ENCODE measurements at places on chromosomes 11 and 22.
A peak's percentile ranks its signal among the peaks of the same experiment; 100 is the strongest.

GRCh38 chr11:1118755-1119603 is 38.8 kb upstream of the MUC5AC start:
- no peak for DNase-seq

DNA sequence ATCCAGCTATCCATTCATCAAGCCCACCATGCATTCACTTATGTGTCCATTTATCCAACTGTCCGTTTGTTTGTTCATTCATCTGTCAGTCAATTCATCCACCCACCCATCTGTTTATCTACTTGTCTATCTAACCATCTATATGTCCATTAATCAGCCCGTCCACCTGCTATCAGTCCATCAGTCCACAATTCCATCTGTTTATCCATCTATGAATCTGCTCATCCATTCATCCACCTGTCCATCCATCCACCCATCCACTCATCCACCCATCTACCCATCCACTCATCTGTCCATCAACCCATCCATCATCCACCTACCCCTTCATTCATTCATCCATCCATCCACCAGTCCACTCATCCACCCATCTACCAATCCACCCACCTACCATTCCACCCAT is 970 bp upstream of the SPI1 start:
- DNase-seq: no peak

- no peak for DNase-seq
These were observed 1037.0 kb downstream of the DLG2 start for GRCh38 chr11:84590106-84590505.

GRCh38 chr11:62921573-62922188 is 518 bp upstream of the CHRM1 start:
- peak; percentile 28 for DNase-seq

- DNase-seq: no peak
These were observed 682.1 kb downstream of the KCNA4 start for GRCh38 chr11:29334776-29335130.

DNA sequence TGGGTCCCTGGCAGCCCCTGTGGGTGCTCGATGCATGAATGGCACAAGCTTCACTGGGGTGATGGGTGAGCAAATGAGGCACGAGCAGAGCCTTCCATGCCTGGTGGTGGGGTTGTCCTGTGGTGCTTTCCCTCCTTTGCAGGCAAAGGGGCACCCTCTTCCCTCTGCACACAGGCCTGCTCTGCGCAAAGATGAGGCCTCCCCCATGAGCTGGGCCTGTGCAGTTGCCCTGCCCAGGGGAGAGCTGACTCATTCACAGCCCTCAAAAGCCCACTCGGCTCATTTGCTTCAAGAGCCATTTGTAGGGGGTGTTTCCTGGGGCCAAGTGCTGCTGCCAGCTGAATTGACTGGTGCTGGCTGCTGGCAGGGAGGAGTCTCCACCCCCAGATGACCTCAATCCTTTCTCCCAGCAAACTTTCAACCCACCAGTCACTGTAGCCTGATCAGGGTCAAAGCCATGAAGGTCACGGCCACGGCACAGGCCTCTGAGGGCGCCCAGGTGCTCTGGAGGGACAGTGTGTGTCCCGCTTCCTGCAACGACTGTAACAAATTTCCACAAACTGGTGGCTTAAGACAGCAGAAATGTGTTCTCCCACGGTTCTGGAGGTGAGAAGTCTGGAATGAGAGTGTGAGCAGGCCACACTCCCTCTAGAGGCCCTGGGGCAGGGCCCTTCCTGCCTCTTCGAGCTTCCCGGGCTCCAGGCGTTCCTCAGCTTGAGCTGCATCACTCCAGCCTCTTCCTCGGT is 48.8 kb upstream of the ANO1 start:
- peak; percentile 39 for DNase-seq

GRCh38 chr11:26905368-26905767 is 88.5 kb upstream of the FIBIN start:
- DNase-seq: no peak

GRCh38 chr11:67612751-67613150 is 6.0 kb downstream of the NDUFV1 start:
- no peak for DNase-seq

DNA sequence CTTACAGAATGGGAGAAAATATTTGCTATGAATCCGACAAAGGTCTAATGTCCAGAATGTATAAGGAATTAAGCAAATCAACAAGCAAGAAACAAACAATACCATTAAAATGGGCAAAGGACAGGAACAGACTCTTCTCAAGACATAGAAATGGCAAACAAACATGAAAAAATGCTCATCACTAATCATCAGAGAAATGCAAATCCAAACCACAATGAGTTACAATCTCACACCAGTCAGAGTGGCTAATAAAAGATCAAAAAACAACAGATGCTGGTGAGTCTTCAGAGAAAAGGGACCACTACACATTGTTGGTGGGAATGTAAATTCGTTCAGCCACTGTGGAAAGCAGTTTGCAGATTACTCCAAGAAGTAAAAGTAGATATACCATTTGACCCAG is 382.0 kb upstream of the ANO3 start:
- no peak for DNase-seq

GRCh38 chr11:47257517-47258316 is at the start of gene NR1H3:
TSS of gene NR1H3 (plus strand) at chr11:47257996. CDS start at chr11:47259217, 1,221 bp downstream.
- no peak for DNase-seq

DNA sequence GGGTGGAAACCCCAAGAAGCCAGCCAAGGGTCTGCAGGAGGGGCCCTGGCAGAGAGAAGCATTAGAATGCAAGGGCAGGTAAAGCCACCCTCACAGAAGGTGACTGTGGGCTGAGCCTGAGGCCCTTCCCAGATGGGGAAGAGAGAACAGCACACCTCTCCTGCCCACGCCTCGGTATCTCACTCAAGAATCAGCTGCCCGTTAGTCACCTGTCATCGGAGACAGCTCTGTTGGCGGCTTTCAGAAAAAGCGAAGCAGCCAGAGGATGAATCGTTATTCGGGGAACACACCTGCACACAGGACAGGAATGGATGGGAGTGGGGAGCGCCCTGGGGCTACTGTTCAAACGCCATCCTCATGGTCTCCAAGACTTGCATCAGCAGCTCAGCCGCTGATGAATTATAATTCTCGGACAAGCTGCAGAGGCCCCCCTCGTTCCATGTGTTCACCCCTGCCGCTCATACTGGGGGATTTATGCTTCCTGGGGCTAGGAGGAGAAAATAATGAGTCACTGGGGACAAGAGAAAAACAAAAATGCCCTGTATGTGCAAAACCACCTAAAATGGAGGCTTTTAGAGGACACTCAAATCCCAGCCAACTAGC is 21.6 kb upstream of the TMA7B start:
- no peak for DNase-seq

- no peak for DNase-seq
These were observed 93.8 kb downstream of the BCR start for GRCh38 chr22:23274146-23274526.

DNA sequence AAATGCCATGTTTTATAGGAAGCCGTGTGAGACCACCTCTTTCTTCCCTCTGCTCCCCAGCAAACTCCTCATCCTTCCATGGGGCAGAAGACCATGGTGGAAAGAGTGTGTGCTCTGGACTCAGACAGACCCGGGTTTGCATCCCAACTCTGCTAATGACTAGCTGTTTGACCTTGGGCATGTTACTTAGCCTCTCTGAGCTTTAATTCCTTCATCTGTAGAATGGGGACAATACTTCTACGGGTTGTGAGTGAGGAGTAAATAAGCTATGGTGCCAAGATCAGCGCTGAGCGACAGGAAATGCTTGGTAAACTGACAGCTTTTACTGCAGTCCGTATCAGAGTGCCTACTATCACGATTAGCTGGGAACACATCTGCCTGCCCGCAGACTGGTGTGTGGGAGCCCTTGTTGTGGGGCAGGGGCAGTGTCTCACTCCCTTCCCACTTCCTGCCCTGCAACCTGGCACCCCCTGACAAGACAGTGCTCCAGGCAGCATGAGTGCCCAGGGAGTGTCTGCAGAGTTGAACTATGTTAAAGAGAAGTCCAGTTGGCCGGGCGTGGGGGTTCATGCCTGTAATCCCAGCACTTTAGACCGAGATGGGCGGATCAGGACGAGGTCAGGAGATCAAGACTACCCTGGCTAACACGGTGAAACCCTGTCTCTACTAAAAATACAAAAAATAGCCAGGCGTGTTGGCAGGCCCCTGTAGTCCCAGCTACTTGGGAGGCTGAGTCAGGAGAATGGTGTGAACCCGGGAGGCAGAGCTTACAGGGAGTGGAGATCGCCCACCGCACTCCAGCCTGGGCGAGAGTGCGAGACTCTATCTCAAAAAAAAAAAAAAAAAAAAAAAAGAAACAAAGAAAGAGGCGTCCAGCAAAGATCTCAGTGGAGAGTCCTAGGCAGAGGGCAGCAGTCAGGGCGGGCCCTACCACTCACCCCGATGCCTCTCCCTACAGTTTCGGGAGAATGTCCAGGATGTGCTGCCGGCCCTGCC is 2.2 kb downstream of the SEC14L2 start:
- no peak for DNase-seq

- no peak for DNase-seq
These were observed 624.5 kb downstream of the OPCML start for GRCh38 chr11:132907651-132908413.

GRCh38 chr22:39522567-39523300 is 2.4 kb downstream of the ATF4 start:
- peak; percentile 64 for DNase-seq

- no peak for DNase-seq
These were observed 352.5 kb upstream of the CCDC179 start for GRCh38 chr11:23212807-23213206.

- DNase-seq: no peak
These were observed 118.3 kb downstream of the SEZ6L start for GRCh38 chr22:26287382-26288225.

GRCh38 chr22:46360097-46360496 is 24.6 kb downstream of the TRMU start:
- no peak for DNase-seq

GRCh38 chr11:57638005-57638781 is 11.5 kb downstream of the YPEL4 start:
- peak; percentile 38 for DNase-seq

GRCh38 chr22:25386538-25386884 is 167.1 kb downstream of the CRYBB2 start:
- no peak for DNase-seq

DNA sequence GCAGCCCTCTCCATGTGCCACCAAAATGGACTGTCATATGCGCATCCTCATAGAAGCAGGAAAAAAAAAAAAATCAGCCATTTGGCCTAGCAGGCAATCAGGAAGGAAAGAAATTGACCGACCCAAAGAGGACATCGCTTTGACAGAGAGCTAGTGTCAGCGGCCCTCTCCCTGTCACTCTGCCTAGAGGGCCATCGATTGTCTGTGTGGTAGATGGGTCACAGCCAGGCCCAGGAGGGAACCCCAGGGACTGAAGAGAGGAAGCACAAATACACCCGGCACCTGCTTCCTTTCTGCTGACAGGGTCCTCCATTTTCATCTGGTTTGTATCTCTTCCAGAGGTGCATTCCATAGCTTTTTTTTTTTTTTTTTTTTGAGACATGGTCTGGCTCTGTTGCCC is 21.8 kb downstream of the VPS37C start:
- DNase-seq: no peak

- no peak for DNase-seq
These were observed 2373.1 kb upstream of the RAG2 start for GRCh38 chr11:38971141-38971540.

DNA sequence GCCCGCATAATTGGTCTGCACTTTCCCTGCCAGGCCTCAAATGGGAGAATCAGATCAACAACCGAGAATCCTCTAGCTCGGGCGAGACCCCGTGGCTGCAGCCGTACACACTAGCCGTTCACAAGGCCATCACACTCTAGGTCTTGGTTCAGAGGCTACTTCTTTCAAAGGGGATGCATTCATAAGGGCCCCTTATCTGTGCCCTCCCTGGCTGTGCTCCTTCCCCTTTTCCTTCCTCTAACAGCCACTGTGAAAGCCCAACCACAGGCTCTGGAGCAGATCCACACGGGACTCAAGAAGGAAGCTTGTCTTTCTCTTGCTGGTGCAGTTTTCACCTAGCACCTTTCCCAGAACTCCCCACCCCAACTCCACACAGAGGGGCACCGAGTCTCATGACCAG is 24.5 kb downstream of the SMIM38 start:
- no peak for DNase-seq

- no peak for DNase-seq
These were observed 434.1 kb upstream of the FAT3 start for GRCh38 chr11:91790346-91791170.

DNA sequence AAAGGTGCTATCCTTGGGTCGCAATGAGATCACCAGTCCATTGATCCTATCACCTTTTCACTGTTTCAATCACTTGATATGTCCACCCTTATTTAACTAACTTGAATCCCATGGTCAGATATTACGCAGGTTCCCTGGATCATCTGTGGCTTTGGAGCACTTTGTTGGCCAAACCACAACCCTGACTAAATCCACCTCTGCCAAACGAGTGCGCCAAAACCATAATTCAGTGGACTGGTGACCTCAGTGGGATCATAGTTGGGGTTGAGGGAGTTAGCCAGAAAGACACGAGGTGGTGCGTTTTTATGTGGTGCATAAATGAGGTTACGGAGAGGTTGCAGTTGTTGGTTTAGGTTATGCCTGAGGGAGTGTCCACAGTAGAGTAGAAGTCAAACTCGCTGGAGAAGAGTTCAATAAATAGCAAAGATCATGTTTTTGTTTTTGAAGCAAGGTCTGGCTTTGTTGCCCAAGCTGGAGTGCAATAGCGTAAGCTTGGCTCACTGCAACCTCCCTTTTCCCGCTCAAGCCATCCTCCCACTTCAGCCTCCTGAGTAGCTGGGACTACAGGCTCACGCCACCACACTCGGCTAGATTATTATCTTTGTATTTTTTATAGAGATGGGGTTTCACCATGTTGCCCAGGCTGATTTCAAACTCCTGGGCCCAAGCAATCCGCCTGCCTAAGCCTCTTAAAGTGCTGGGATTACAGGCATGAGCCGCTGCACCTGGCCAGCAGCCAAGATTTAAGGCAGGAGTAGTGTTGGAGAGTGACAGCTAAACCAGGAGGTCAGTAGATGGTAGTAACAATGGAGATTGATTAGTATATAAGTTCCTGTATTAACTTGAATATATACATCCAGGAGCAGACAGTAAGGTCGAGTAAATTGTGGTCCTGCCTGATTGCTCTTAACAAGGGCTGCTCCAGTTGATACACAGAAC is 4.5 kb downstream of the FOXR1 start:
- no peak for DNase-seq

Measured in NCI-H1092 (cell line).